ENCODE measurements at places on chromosomes 3 and 15. TPM values are rescaled to one million over a fixed set of nuclear protein-coding genes. Genes with fewer than 3 reads are reported as not detected.
A peak's percentile ranks its signal among the peaks of the same experiment; 100 is the strongest.

DNA sequence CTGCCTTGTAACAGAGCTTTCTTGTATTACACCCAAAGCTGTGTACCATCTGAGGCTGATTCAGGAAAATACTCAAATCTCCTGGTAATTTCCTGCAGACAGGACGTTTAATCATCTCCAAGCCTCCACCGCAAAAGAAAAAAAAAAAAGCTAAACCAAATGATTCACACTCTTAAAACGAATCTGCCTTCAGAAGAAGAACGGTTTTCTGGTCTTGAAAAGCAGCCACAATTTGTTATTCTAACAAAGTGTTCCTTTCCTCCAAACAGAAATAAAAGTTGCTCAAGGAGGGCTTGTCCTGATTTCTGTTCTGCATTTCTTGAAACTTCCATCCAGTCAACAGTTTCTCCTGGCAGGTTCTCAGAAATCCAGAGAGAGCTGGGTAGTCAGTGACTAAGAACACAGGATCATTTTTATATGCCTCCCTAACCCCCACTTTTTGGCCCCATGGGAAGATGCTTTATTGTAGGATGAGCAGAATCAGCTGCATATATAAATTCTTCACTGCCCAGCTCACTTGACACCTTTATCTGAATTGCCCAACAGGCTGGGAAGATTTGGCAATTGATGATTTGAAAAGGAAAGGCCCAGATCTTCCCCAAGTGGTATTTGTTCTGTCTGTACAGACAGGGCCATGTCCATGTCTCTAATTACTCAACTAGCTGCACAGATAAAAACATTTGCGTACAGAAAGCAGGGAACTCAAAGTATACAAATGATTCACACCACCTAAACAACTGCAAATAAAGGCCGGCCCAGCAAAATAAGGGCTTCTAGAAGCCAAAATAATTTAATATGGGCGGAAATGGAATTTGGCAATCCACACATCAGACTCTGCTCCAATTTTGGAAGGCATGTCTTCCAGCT, 41.0 kb upstream of the PRICKLE2 start:
- H3K27ac ChIP-seq = peak overlapping the region; percentile 77
- peak; percentile 19 for DNase-seq
- H3K4me1 ChIP-seq = no peaks in the 10 kb centered on the region
- H3K36me3 ChIP-seq = no peaks in the 10 kb centered on the region
- no peak overlapping the region for H3K4me3 ChIP-seq

GRCh38 chr3:130831719-130832400, 62.0 kb upstream of the ATP2C1 start:
- no peaks in the 10 kb centered on the region for H3K27me3 ChIP-seq
- no peak overlapping the region for H3K27ac ChIP-seq
- no peaks in the 10 kb centered on the region for H3K36me3 ChIP-seq
- no peak overlapping the region for H3K4me3 ChIP-seq
- no peaks in the 10 kb centered on the region for H3K4me1 ChIP-seq
- DNase-seq = no peak

GRCh38 chr3:45153658-45154437, 7.7 kb upstream of the CDCP1 start:
- H3K27ac ChIP-seq = no peak overlapping the region
- H3K4me1 ChIP-seq = no peaks in the 10 kb centered on the region
- H3K4me3 ChIP-seq = no peak overlapping the region
- H3K27me3 ChIP-seq = no peaks in the 10 kb centered on the region

DNA sequence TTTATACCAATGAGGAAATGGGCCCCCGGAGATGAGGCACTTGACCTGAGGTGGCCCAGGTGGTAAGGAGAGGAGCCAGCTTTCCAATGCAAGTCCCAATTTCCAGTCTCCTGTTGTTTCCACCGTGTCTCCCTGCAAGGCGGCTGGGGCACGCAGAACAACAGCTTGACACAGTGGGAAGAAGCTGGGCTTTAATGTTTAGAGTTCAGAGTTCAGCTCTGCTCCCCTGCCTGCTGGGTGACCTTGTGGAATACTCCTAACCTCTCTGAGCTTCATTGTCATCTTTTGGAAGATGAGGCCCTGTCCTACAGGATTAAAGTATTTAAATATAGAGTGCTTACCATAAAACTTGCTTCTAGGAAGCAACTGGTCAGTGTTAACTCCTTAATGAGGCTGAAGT, 80.3 kb downstream of the SMAD3 start:
- H3K4me3 ChIP-seq = no peak overlapping the region
- H3K27ac ChIP-seq = peak overlapping the region; percentile 70
- H3K36me3 ChIP-seq = no peaks in the 10 kb centered on the region
- peaks cover 30% of the 10 kb centered on the region for H3K4me1 ChIP-seq

DNA sequence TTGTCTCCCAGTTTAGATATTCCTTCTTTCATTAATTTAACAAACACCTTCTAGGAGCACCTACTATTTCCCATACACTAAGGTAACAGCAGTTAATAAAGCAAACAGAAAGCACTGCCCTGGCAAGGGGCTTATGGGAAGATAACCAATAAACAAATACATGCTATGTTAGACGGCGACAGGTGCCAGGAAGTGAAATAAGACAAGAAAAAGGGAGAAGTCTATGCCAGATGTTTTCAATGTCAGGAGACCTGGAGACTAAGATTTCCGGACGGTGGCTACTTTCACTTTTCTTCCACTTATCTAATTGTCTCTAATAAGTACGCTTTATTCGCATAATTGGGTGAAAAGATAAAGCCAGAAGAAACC, 32.5 kb upstream of the ZNF445 start:
- peak overlapping the region; percentile 77 for H3K27ac ChIP-seq
- H3K4me3 ChIP-seq = peak overlapping the region; percentile 92
- H3K36me3 ChIP-seq = no peaks in the 10 kb centered on the region
- H3K27me3 ChIP-seq = no peaks in the 10 kb centered on the region
- H3K4me1 ChIP-seq = no peaks in the 10 kb centered on the region

GRCh38 chr3:154496978-154497377, 67.0 kb upstream of the GPR149 start:
- no peak for DNase-seq
- no peak overlapping the region for H3K4me3 ChIP-seq
- no peaks in the 10 kb centered on the region for H3K36me3 ChIP-seq
- no peaks in the 10 kb centered on the region for H3K4me1 ChIP-seq

- H3K4me3 ChIP-seq = no peak overlapping the region
- H3K36me3 ChIP-seq = no peaks in the 10 kb centered on the region
- H3K27ac ChIP-seq = no peak overlapping the region
- no peaks in the 10 kb centered on the region for H3K4me1 ChIP-seq
- DNase-seq = no peak
Measured at GRCh38 chr3:190444006-190444405, 5.7 kb downstream of the TMEM207 start.

DNA sequence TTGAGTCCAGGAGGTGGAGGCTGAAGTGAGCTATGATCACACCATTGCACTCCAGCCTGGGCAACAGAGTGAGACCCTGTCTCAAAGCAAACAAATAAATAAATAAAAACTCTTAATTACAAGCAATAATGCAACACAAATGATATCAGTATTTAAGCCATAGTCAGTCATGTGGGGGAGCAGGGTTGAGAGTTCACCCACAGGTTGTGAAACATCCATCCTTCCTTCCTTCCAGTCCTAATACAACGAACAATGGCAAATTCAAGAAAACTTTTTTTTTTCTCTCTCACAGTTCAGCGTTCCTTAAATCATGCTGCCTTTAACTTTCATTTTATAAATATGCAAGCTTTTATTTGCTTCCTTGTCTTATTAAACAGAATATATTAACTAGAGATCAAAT, 24.1 kb downstream of the ZNF592 start:
- H3K4me3 ChIP-seq = no peak overlapping the region
- DNase-seq = no peak
- no peaks in the 10 kb centered on the region for H3K4me1 ChIP-seq
- peaks cover 8% of the 10 kb centered on the region for H3K36me3 ChIP-seq
- no peaks in the 10 kb centered on the region for H3K27me3 ChIP-seq

GRCh38 chr15:68277131-68277602, 378 bp upstream of the FEM1B start:
- peak overlapping the region; percentile 68 for H3K4me3 ChIP-seq
- H3K27me3 ChIP-seq = no peaks in the 10 kb centered on the region
- no peaks in the 10 kb centered on the region for H3K36me3 ChIP-seq
- H3K27ac ChIP-seq = peak overlapping the region; percentile 94

- H3K27ac ChIP-seq = no peak overlapping the region
- DNase-seq = no peak
- H3K27me3 ChIP-seq = no peaks in the 10 kb centered on the region
- peaks cover 4% of the 10 kb centered on the region for H3K4me1 ChIP-seq
Measured at GRCh38 chr3:177538750-177539730, 341.8 kb upstream of the TBL1XR1 start.

The CCRL2 gene
- 10.9 TPM for total RNA-seq

Measured in colonic mucosa (tissue), 4 donors.